ENCODE measurements at places on chromosomes 11 and 22. TPM values are rescaled to one million over a fixed set of nuclear protein-coding genes. Genes with fewer than 3 reads are reported as not detected.

The CRYBB2 gene
- total RNA-seq, result not detected

The APLNR gene
- not detected for total RNA-seq

The ARHGAP8 gene
- 2.1 TPM for total RNA-seq

The CARD16 gene
- 15.2 TPM for total RNA-seq

The PRR5L gene
- total RNA-seq, result 7.0 TPM

The DESI1 gene
- 48.0 TPM for total RNA-seq

- DNase-seq, result peak; percentile 52
- H3K36me3 ChIP-seq, result peaks cover 36% of the 10 kb centered on the region
- H3K4me1 ChIP-seq, result peaks cover 68% of the 10 kb centered on the region
- peak overlapping the region; percentile 72 for H3K4me3 ChIP-seq
- H3K27ac ChIP-seq, result peak overlapping the region; percentile 96
Observed at GRCh38 chr11:58525037-58525614, 17.2 kb upstream of the OR5B21 start.

DNA sequence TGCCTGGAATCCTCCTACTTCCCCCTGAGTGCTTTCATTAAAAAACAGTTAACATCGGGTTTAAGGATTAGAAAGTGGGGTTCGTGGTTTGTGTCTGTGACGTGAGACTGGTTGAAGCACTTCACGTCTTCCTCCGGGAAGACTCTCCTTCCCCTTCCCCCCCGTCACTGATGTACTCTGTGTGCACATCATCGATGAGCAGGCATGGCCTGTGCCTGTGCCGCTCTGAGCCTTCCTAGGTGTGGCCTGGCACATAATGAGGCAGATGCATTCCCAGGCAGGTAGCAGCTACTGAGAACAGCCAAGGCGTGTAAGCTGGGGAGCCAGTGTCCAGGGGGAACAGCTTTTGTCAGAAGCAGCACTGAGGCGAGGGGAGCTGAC is 93.8 kb downstream of the BCR start:
- DNase-seq, result no peak
- H3K27ac ChIP-seq, result no peak overlapping the region
- peaks cover 8% of the 10 kb centered on the region for H3K4me1 ChIP-seq
- no peaks in the 10 kb centered on the region for H3K27me3 ChIP-seq
- peaks cover 2% of the 10 kb centered on the region for H3K36me3 ChIP-seq

GRCh38 chr11:205221-206001 is 1.8 kb downstream of the BET1L start:
- peaks cover 60% of the 10 kb centered on the region for H3K4me1 ChIP-seq
- H3K27ac ChIP-seq, result peak overlapping the region; percentile 99
- no peaks in the 10 kb centered on the region for H3K27me3 ChIP-seq

- H3K4me1 ChIP-seq, result no peaks in the 10 kb centered on the region
- H3K27me3 ChIP-seq, result peaks cover 7% of the 10 kb centered on the region
- H3K4me3 ChIP-seq, result no peak overlapping the region
- H3K36me3 ChIP-seq, result no peaks in the 10 kb centered on the region
- DNase-seq, result no peak
- no peak overlapping the region for H3K27ac ChIP-seq
Observed at GRCh38 chr11:134789104-134789503, 377.1 kb upstream of the B3GAT1 start.

- H3K27ac ChIP-seq, result no peak overlapping the region
- no peak overlapping the region for H3K4me3 ChIP-seq
- peaks cover 21% of the 10 kb centered on the region for H3K27me3 ChIP-seq
Observed at GRCh38 chr22:22955866-22956535, 68.4 kb downstream of the IGLL5 start.

Measured in activated CD8-positive, alpha-beta T cell treated with anti-CD3 and anti-CD28 coated beads for 36 hours (primary cell).